Brain pericyte (primary cell): ENCODE measurements at places on chromosomes 7 and 10.

DNA sequence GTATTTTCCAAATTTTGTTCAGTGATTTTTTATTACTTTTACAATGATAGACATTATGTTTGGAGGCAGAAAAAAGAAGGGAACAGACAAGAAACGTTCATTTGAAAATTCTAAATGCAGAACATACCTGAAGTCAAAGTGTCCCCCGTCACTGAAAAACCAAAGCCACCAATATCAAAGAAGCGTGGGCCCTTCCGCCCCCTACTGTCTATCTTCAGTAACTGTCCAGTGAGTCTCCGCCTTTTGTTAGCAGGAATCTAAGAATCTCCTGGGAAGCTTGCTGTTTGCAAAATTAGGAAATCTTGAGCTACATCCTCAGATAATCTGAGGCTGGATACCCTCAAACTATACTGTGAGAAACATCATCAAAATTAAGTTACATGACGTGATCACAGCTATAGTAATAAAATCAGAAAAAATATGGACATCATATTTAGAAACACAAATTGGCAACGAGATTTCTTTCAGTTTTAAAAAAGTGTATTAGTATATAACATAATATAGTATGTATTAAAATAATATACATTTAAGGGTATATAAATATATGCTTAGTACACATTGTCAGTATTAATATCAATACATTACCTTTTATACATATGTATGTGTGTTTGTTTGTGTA, 169.3 kb upstream of the AKR1E2 start:
- no peak for DNase-seq

- DNase-seq: no peak
These were observed 231.6 kb upstream of the GPR26 start for GRCh38 chr10:123434435-123435039.

DNA sequence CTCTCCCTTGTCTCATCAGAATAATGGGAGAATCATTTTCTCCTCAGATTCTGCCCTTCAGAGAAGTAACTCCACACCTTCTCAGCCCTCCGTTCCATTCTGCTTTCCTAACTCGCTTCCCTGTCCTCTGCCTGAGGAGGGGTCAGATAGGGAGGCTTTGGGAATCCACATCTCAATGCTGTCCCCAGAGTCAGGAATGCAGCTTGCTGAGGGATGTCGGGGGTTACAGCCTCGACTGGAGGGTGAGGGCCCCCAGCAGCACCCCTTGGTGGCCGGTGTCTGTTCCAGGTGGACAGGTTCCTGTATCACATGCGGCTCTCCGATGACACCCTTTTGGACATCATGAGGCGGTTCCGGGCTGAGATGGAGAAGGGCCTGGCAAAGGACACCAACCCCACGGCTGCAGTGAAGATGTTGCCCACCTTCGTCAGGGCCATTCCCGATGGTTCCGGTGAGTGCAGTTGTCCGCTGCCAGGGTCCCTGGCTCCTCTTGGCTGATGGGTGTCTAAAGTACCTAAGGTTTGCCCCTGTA, 6.9 kb downstream of the HKDC1 start:
- no peak for DNase-seq

- DNase-seq: no peak
These were observed 113.8 kb upstream of the ITGB1 start for GRCh38 chr10:33071857-33072256.

- DNase-seq: no peak
These were observed 149.2 kb downstream of the CACNA2D1 start for GRCh38 chr7:82294382-82294784.

DNA sequence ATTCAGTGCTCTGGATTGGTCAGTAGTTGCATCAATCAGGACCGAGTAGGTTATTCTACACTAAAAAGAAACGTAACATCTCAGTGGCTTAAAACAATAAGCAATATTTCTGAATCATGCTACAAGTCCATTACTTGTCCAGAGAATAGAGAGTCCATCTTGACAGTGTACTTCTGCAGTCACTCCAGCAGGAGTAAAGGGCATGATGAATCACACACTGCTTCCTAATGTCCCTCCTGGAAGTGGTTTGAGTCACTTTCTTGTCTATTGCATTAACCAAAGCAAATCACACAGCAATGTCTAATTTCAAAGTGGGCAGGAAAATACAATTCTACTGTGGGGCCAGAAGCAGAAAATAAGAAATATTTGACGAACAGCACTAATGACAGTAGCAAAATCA, 124.8 kb downstream of the TSPAN12 start:
- no peak for DNase-seq

GRCh38 chr10:101237982-101238731, 8.9 kb upstream of the LBX1 start:
- DNase-seq: no peak

DNA sequence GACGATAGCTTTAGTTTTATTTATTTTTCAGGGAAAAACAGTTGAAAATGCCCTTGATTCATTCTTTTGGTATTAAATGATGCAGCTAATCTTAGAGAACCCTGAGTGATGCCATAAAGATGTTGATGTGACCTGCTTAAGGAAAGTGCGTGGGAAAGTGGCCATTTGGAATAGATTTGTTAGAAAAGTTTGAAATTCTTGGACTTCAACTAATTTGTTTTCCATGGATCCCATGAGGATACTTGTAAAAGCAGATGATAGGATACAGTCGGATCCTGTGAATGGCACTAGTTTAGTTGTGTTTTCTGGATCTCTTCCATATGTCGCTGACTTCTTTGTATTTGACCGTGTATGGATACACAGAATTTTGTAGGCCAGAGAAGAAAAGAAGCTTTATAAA, 69.0 kb downstream of the SEPTIN7 start:
- peak; percentile 70 for DNase-seq

GRCh38 chr10:36033808-36034207, 391.7 kb upstream of the FZD8 start:
- no peak for DNase-seq

GRCh38 chr7:50661345-50662040, 96.3 kb upstream of the DDC start:
- DNase-seq: no peak

DNA sequence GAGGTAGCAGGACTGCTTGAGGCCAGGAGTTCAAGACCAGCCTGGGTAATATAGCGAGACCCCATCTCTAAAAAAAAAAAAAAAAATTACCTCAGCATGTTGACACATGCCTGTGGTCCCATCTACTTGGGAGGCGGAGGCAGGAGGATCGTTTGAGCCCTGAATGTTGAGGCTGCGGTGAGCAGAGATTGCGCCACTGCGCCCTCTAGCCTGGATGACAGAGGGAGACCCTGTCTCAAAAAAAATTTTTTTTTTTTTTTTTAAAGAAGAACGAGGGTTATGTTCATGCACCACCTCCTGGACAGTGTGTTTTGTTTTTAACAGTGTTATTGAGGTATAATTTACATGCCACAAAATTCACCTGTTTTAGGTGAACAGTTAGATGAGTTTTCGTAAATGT, 51.1 kb upstream of the SEPHS1 start:
- no peak for DNase-seq

- DNase-seq: no peak
These were observed 58.8 kb upstream of the AKR1E2 start for GRCh38 chr10:4767033-4767814.

DNA sequence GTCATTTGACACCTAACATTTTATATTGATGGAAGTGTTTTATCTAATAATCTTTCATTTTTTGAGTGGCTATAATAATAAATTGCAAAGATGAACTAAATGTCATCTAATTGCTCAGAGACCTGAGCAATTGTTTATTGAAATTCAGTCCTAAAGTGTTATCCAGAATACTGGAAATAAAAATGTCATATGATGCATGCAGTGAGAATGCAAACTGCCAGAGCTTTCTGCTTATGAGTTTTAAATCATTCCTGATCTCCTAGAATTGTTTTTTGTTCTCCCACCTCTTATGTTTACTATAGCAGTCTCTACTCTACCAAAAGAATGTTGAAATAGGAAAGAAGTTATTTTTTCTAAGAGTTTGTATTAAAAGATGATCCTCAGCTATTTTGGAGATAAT, 116.7 kb downstream of the FOXP2 start:
- DNase-seq: no peak

DNA sequence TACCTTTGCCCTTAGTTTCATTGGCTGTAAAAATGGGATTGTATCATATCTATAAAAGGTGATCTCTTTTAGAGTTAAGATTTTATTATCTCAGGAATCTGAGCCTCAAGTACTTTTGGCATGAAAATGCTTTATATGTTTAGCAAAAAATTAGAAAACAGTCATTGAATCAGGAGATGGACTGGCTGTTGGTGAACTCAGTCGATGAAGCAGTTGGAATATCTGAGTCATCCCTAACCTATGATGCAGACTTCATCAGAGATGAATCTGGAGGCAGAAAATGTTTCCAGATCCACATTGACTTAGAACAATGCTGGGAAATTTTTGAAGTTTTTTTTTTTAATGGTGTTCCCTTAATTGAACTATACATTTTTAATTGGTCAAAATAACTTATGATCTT, 228.5 kb downstream of the SLC25A13 start:
- no peak for DNase-seq

DNA sequence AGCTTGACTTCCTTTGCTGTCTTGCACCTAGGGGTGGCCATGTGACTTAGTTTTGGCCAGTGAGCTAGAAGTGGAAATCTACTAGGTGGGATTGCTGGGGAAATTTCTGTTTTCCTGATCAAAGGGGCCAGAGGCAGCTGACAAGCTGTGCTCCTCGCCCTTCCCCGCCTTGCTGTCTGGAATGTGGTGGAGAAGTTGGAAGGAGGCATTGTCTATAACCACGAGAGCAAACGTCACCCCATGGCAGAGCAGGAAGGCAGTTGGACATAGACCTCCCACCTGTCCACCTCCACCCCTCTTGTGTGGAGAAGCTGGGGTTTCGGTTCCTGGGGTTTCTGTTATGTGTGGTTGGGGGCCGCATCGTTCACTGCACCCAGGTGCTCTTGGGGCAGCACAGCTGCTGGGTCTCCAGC, 7.3 kb downstream of the SFRP5 start:
- DNase-seq: no peak

GRCh38 chr10:109978481-109978880, 29.3 kb upstream of the ADD3 start:
- no peak for DNase-seq

GRCh38 chr10:31031205-31031557, 484 bp downstream of the ZNF438 start:
- DNase-seq: no peak

DNA sequence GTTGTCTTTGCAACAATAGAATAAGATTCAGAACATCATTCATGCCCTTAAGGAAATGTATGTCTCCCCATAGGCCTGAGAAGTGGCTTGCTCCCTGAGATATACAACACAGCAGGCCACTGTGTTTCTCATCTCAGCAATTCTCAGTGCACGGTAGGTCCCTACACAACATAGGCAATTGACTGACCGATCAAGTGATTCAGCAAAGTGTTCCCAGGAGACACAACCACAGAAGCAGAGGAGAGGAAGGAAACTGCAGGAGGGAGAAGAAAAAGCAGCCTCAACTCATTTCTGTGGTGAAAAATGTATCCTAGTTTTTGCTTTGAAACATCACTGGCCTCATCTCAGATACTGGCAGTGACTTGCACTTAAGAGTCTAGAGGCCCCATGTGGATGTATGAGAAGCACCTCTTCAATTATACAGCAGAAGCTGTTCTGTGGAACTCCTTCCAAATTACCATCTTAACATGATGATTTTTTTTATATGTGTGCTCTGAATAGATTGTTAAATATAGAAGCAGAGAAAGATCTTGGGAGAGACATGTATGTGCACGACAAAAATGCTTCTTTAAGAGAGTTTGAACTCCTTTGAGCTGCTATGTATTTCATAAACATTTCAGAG, 306.8 kb downstream of the XPNPEP1 start:
- no peak for DNase-seq

- no peak for DNase-seq
These were observed 417.9 kb downstream of the IPMK start for GRCh38 chr10:57849691-57850357.

- no peak for DNase-seq
These were observed 150.5 kb downstream of the ELAPOR2 start for GRCh38 chr7:86908948-86909347.

DNA sequence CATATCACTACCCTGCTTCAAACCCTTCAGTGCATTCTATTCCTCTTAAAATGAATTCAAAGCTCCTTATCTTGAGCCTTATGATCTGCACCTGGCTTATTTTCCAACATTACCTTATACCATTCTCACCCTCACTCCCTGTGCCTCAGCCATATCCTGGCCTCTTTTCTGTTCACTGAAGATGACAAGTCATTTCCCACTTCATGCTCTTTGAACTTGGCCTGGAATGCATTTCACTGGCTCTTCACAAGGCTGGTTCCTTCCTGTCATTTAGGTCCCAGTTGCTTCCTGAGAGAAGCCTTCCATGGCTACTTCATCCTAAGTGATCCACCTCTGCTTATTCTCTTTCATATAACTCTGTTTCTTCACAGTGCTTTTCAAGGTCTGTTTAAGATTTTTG, 3.2 kb upstream of the LIPF start:
- no peak for DNase-seq

- no peak for DNase-seq
These were observed 34.5 kb downstream of the LYZL1 start for GRCh38 chr10:29323367-29323766.

DNA sequence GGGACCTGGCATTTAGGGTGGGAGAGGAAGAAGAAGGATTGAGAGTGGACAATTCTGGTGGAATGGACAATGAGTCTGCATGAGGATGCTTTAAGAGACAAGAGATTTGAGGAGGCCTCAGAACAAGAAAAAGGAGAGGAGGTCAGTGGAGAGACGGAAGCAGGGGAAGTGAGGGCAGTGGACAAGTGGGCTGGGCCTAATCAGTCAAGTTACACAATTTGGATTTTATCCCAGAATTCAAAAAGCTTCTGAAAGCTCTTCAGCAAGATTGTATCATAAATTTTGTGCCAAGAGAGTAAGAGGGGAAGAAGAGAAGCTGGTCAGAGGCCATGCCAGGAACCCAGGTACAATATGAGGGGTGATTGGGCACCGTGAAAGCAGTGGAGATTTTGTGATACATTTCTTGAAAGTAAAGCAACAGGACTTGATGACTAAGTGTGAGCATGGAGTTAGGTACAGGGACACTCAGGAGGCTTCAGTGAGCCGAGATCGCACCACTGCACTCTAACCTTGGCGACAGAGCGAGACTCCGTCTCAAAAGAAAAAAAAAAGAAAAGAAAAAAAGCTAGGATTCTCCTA, 19.3 kb upstream of the TSPAN13 start:
- DNase-seq: no peak

DNA sequence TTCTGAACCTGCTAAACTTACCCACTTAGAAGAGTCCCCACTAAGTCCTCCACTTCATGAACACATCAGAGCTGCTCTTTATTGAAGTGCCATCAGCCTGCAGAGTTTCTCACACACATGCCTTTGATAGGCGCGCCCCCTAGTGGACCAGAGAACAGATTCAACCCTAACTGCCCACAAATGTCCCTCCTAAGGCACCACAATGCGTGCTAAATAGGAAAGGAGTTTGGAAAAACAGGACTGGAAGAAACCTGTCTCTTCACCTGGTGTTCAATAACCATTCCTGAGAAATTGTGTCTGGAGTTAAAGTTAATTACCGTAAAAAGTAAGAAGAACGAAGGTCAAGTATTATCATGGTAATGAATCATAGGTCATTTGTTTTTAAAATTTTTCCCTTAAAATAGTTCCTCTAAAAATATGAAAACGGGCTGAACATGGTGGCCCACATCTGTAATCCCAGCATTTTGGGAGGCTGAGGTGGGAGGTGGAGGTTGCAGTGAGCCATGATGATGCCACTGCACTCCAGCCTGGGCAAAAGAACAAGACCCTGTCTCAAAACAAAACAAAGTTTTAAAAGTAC, 249.7 kb downstream of the ELMO1 start:
- no peak for DNase-seq
